A549 treated with GW870086 at 1 μM for 4 hours (cell line): ENCODE measurements at places on chromosomes 7 and 10. TPM values are rescaled to one million over a fixed set of nuclear protein-coding genes. Genes with fewer than 3 reads are reported as not detected.

TRPV6 gene
- not detected in 5 replicates for total RNA-seq

NPY gene
- not detected in 5 replicates for total RNA-seq

PRPS1L1 gene
- not detected in 5 replicates for total RNA-seq

CCDC3 gene
- 0.86 to 1.3 TPM (median 0.91 TPM) in 5 replicates for total RNA-seq

PIP4K2A gene
- total RNA-seq = 17.5 to 31.3 TPM (median 24.9 TPM) in 5 replicates

MARCHF5 gene
- 32.6 to 37.3 TPM (median 34.5 TPM) in 5 replicates for total RNA-seq
